Right hindlimb (tissue), 1 donor: ENCODE measurements at places on chromosomes 7 and 10.

DNA sequence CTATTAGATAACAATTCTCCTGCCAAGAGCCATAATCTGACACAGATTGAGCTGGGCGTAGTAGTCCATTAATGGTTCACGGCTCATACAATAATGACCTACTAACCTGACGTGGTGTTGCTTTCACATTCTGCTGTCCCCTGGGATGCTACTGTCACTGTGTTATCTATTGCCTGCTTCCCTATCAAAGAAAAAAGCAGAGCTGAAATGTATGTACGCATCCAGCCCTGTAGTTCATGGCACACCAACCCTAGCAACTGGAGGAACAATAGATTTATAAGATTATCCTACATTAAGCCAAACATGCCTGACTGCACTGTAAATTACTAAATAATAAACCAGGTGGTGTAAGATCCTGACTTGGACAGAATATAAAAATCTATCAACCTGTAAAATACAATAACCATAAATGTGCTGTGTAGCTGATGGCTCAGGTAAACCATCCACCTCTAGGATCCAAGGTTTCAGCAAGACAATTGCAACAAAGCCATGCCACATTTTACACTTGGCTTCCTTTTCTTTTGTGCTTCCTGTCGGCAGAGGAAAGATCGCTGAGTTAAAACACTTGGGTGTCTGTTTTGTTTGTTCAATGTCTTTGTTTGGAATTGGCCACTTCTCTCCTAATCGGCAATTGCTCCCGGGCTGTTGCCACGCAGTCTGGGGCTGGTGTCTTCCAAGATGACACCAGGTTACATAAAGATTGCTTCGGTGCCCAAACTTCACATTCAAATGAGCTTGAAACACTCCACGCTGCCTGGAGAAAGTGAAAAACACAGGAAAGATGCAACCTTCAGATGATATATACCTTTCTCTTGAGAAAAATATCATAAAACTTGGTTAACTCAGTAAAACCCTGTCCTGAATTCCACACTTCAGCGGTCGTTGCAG lies 143.9 kb upstream of the MGMT start:
- no peak for DNase-seq

GRCh38 chr7:30412782-30413504 lies 65.6 kb downstream of the NOD1 start:
- no peak for DNase-seq

GRCh38 chr7:21044384-21044783 lies 257.7 kb upstream of the SP8 start:
- no peak for DNase-seq

DNA sequence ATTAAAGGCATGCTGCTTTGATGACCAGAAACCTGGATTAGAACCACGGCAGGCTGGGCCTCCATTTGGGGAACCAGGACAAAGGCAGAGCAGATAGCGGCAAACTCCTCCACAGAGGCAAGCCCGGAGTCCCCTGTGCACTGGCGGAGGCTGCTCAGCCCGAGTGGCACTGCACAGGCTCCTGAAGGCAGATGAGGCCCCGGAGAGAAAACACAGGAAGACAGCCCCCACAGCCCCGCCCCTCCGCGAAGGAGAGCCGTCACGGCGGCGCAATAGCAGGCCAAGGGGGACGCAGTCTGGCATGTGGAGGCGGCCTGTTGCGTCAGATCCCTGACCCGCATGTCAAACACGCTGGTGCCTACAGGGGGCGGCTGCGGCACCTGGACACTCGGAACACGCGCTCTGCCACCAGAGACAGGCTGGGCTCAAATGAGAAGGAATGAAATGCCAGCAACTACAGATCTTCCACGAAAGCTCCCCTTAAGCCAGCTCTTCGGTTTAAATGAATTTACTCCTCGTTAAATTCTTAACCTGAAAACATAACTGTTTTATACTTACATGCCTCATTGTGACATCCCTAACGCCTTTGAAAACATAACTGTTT lies 128.5 kb downstream of the MAD1L1 start:
- peak; percentile 88 for DNase-seq

- no peak for DNase-seq
Observed at GRCh38 chr7:111660478-111660877, 98.2 kb upstream of the IMMP2L start.

GRCh38 chr7:3791327-3791726 lies 490.3 kb downstream of the SDK1 start:
- no peak for DNase-seq

DNA sequence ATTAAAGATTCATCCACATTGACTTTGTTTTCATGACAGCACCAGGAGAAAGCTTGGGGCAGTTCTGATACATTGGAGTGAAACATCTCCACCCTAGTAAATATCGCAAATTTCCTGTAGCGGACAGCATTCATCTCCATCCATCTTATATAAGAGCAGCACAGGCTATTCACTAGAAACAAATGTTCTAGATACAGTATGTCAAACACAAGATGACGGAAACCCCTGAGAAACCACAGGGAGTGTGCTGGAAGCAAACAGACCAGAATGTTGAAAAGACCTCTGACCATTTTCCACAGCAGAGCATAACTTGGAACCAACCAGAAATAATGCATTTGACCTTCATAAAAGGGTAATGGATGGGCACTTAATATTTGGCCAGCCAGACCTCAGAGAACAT lies 343.9 kb downstream of the SORCS1 start:
- no peak for DNase-seq

DNA sequence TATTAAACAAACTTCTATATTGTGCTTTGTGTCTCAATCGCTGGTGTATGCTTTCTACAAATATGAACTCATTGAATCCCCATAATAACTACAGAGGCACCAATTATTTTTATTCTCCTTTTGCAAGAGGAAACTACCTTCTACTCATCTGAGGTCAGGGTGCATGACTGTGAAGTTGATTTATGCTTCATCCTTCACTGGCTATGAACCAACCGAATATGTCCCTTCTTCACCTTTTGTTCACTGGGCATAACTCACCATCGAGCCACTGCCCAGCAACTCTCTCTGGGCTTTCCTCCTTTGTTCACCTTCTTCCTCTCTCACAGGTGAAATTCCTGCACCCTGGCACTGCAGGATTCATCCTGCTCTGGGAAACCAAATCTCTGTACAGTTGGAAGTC lies 61.3 kb upstream of the PFKP start:
- DNase-seq = no peak

DNA sequence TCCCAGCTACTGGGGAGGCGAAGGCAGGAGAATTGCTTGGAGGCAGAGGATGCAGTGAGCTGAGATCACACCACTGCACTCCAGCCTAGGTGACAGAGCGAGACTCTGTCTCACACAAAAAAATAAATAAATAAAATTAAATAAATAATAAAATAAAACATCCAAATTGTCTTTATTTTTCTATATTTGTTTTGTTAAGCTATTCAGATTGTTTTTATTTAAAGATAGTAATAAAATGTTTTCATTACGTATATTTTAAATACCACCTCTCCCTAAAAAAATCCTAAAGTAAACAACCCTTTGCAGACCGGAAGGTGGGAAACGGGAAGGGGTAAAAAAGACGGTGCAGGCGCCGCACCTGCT lies 70.7 kb upstream of the TNRC18 start:
- DNase-seq = no peak

- DNase-seq = no peak
Observed at GRCh38 chr10:123318516-123318915, 164.3 kb downstream of the BUB3 start.
